ENCODE measurements at places on chromosomes 3 and 15. TPM values are rescaled to one million over a fixed set of nuclear protein-coding genes. Genes with fewer than 3 reads are reported as not detected.

The PP2D1 gene
- not detected for total RNA-seq

GRCh38 chr3:129428376-129429079 is at the start of gene EFCAB12:
TSS of gene EFCAB12 (minus strand) at chr3:129428636. CDS start at chr3:129428488, 148 bp downstream.
- H3K4me1 ChIP-seq = peaks cover 11% of the 10 kb centered on the region
- H3K27ac ChIP-seq = peak within 1 kb of the TSS; percentile 2
- no peaks in the 10 kb centered on the region for H3K36me3 ChIP-seq
- DNase-seq = peak; percentile 91
- peak within 1 kb of the TSS; percentile 57 for H3K4me3 ChIP-seq

DNA sequence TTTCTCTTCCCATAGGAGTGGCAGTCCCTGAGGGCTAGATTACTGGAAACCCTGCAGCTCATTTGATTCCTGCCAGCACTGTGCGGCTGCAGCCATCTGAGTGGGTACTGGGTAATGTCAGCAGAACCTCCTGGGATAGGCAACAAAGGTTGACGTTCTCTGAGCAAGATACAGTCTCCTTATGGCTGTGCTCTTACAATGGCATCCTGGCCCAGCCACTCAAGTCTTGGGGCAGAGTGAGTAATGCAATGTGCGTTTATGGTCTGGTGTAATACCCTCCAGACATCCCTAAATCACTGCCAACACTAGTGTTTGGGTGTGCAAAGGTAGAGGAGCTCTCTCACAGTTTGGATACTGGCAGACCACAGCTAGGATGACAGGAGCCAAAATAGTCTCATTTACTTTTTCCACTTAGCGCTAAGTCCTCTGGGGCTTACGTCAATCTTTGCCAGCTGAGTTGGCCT is 775.8 kb downstream of the ZNF385D start:
- H3K4me3 ChIP-seq = no peak overlapping the region
- H3K27ac ChIP-seq = no peak overlapping the region
- no peak for DNase-seq
- no peaks in the 10 kb centered on the region for H3K27me3 ChIP-seq
- H3K36me3 ChIP-seq = no peaks in the 10 kb centered on the region
- H3K4me1 ChIP-seq = no peaks in the 10 kb centered on the region

DNA sequence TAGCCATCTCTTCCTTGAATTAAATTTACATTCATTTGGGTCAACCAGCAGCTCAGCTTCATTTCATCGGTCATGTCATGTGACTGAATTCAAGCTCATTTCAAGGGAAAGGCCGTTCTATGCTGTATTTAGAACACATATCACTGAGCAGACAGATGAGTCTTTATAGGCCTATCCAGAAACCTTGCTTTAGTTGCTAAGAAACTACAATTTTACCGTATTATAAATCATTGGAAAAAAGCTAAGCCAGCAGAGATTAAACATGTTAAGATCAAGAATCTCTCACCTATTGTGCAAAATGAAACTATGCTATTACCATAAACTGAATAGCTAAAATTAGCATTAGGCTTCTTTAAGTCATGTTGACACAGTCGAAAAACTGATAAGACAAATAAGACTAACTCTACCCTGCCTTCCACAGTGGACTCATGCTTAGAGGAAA is 2.2 kb downstream of the NPTN start:
- H3K36me3 ChIP-seq = no peaks in the 10 kb centered on the region
- peak overlapping the region; percentile 98 for H3K4me3 ChIP-seq

GRCh38 chr15:39180483-39180933 is 400.4 kb upstream of the THBS1 start:
- H3K27ac ChIP-seq = no peak overlapping the region
- H3K4me3 ChIP-seq = no peak overlapping the region
- no peak for DNase-seq
- no peaks in the 10 kb centered on the region for H3K4me1 ChIP-seq
- H3K36me3 ChIP-seq = no peaks in the 10 kb centered on the region
